Activated naive CD8-positive, alpha-beta T cell treated with anti-CD3 and anti-CD28 coated beads, Interleukin-2, amount 50 U/mL, for 24 hours (primary cell): ENCODE measurements at places on chromosomes 7 and 10.

- DNase-seq = no peak
These were observed 7.5 kb downstream of the CYP2W1 start for GRCh38 chr7:990352-990932.

DNA sequence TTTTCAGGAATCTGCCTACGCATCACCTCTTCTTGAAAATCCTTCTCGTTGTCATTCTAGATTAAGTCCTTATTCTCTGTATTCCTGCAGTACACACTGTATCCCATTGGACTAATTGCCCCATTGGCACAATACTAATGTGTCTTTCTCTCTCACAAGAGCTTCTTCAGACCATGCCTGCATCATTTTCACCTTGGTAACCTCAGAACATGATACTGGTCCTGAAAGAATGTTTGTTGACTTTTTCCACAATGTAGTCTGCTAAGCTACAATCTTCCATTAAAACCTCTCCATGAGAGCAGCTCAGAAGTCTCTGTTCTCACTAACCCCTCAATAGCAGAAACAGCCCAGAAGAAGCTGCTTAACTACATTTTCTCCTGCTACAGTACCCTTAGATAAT, 270.7 kb downstream of the PCDH15 start:
- DNase-seq = no peak

GRCh38 chr10:100586959-100587358, 51.2 kb downstream of the HIF1AN start:
- no peak for DNase-seq

GRCh38 chr10:55966101-55966500, 395.0 kb downstream of the ZWINT start:
- DNase-seq = no peak

DNA sequence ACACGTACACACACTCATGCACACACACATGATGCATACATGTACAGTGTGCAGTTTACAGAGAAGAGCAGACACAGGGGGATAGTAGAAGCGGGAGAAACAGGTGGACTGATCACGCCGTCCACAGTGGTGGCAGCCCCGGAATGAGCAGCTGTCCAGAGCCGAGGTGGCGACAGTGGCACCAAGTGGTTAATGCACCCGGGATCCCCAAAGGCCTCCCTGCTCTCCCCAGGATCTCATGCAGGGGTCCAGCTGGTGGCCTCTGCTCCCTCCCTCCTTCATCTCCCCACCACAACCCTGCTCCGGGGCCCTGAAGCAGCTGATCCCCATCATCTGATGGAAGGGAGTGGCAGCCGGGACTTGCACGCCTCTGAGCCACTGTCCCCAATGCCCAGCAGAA, 29.7 kb downstream of the TMEM130 start:
- DNase-seq = no peak

DNA sequence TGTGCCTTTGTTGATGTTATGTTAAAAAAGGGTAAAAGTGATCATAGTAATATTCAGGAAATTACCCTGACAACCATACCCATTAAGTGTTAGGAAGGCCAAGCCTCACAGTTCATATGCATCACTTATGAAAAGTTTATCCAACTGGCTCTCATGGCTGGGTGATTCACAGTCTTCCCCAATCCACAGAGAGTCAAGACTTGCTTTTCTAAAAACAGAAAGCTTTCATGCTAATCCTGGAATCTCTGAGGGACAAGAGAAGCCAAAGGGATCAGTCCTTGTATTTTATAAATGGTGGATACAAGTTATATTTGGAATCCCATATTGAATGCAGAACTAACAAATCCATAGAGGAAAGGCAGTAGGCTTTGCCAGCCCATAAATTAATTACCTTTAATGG, 218.3 kb downstream of the JAZF1 start:
- no peak for DNase-seq

GRCh38 chr7:74709880-74710671, 52.6 kb downstream of the GTF2I start:
- DNase-seq = no peak
